ENCODE measurements at places on chromosomes 5 and 9.

- no peak for DNase-seq
Measured at GRCh38 chr9:89961616-89962341, 357.0 kb downstream of the GADD45G start.

GRCh38 chr5:76290321-76290757 lies 112.7 kb upstream of the IQGAP2 start:
- no peak for DNase-seq

- DNase-seq = no peak
Measured at GRCh38 chr9:134987376-134987775, 69.7 kb upstream of the FCN1 start.

- DNase-seq = no peak
Measured at GRCh38 chr5:114174131-114174530, 187.7 kb upstream of the KCNN2 start.

DNA sequence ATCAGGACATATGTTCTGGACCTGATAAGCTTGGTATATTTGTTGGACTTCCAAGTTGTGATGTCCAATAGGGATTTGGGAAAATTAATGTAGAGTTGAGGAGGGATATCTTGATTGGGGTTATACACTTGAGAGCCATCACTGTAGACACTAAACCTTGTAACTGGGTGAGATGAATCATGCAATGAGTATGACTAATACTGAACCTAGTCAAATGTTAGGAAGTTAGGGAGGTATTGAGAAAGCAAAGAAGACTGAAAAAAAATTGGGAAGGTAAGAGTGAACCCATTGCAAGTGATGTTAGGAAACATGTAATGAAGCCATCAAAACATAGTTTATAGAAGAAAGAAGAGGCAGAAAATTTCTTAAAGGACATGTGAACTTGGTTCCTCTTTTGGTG lies 668.4 kb upstream of the CDH9 start:
- no peak for DNase-seq
